Colonic mucosa (tissue), 4 donors: ENCODE measurements at places on chromosomes 12 and 14. TPM values are rescaled to one million over a fixed set of nuclear protein-coding genes. Genes with fewer than 3 reads are reported as not detected.

GRCh38 chr14:92436115-92436776 is 77.3 kb upstream of the RIN3 start:
- no peak for DNase-seq

DNA sequence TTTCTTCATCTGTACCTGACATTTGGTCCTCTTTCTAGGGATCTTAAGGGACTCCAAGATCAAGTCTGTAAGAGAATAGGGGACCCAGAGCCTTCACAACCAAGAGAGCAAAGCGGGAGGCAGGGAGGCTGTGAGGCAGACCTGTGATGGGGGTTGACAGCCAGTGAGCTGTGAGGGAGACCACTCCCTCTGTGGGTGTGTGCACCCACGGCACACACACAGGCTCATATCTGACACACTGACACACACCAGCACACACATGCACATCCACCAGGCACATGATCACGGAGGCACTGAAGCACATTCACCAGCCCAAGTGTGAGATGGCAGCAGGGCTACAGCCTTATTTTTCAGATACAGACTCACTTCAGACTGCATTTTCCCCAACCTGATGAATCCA is 55.2 kb downstream of the SPTB start:
- DNase-seq, result no peak

DNA sequence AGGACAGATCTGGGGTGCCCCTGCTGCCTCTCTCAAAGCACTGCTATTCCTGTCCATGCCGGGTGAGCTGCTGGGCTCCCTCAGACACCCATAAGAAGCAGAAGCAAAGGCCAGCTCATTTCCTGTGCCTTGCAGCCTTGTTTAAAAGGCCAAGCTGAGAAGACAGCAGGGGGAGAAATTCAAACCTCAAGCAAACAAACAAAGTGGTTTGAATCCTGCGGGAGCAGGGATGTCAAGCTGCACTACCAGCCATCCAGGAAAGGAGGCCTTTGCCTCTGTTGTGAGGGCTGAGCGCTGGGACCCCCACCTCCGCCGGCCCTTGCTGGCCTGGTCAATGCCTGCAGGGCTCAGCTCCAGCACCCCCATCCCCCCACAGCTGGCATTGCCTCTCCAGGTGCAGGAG is 176.5 kb downstream of the PIWIL1 start:
- DNase-seq, result no peak

DNA sequence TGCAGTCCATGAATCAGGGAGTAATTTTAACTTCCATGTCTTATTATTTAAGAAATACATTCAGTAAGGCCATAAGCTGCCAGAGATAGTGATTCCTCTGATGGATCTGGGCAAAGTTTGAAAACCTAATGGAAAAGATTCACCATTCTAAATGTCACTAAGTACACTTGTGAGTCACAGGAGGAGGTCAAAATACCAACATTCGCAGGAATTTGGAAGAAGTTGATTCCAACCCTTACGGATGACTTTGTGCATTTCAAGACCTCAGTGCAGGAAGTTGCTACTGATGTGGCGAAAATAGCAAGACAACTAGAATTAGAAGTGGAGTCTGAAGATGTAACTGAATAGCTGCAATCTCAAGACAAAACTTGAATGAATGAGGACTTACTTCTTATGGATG is 69.8 kb downstream of the OSBPL8 start:
- DNase-seq, result no peak

GRCh38 chr14:105214324-105214915 is 33.3 kb upstream of the NUDT14 start:
- no peak for DNase-seq

DNA sequence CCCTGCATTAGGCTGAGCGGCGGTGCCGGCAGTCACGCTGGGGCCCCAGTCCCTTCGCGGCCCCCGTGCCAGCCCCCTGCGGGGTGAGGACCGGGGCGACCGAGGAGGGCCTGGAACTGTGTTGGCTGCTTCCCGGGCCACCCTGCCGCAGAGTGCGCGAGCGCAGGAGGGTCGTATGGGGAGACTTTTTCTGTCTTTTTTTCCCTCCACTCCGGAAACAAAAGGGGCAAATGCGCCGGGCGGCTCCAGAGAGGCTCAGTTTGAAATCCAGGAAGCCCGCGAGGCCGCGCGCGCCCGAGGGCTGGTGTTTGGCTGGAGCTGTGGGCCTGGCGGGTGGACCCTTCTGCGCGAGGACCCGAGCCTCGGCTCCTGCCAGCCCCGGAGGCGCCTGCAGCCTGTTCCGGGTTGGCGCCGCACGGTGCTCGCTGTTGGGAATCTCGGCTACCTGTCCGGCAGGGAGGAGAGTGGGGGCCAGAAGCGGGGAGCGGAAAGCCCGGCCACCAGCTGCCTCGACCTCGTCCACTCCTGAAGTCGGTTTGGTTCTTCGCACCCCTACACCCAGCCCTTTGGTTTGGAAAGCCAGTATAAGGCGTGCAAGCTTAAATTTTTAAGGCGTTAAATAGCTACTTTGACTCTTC is 638 bp downstream of the PLEKHG3 start:
- DNase-seq, result peak; percentile 57

DNA sequence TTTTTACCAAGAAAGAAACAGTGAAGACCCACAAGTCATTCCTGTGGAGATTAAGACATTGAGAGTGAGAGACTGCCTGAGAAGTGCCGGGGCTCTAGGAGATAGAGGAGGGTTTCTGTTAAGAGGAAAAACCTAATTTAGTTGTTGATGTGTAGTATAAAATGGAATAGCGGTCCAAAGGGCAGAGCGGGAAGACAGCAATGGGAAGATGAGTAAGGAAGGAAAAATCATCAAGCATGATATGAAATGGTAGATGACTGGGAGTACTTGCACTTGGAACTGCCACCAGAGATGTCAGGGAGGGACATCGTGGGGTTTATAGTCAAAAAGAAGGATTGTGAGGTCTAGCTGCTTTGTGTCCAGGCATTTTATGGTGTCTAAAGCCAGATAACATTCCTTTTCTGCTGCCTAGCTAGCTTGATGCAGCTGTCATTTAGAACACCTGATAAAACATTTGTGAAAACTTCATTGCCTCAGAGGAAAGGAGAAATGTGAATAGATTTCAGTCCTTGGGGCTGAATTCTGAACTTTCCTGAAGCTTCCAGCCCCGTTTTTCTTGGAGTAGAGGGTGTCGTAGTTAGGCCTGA is 20.1 kb upstream of the PSEN1 start:
- no peak for DNase-seq

DNA sequence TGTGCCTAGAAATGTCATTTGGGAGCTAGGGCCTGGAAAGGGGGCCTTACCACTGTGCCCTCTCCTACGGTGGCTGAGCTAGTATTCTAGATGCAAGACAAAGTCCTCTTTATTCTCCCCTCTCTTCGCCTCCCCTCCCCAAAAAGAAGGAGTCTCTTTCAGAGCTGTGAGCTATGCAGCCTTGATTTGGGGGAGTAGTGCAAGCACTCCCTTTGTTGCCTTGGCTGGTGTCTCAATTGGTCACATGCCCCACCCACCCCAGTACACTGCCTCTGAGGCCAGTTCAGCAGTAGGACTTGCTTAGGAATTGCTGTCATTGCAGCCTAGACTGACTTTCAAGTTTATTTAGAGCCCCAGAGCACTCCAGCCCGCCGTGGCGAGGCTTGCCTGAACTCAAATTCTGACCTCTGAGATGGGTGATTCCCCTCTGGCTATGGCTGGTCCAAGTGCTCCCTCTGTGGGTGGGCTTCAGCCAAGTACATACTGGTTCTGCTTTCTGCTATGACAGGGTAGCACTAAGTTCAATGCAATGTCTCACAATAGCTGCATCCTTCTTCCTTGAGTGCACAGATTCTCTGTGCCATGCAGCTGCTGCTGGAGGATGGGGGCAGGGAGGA is 37.0 kb upstream of the FBXO33 start:
- DNase-seq, result no peak

DNA sequence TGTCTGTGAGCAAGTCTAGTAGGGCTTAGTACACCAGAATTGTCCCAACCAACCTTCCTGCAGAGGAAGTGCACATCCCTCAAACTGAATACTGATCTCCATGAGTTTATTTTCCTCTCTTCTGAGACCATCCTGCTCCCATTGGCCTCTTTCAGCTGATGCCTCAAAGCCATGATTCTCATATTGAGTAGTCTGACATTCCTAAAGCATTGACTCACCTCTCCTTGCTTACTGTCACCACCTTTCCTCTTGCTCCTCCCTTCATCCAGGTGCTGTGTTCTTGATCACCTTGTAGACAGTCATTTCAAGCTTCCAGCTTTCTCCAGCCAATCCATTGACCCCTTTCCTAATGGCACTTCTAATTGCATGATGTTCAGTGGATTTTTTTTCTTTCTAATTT is 583.7 kb upstream of the USP15 start:
- no peak for DNase-seq

GRCh38 chr12:46218322-46219095 is 50.3 kb downstream of the SLC38A1 start:
- peak; percentile 34 for DNase-seq

- no peak for DNase-seq
Observed at GRCh38 chr14:30971586-30971985, 53.9 kb upstream of the AP4S1 start.

GRCh38 chr12:130796985-130797686 is 41.9 kb downstream of the STX2 start:
- DNase-seq, result no peak

GRCh38 chr12:69024413-69024812 is 91.4 kb upstream of the CPM start:
- DNase-seq, result peak; percentile 84

DNA sequence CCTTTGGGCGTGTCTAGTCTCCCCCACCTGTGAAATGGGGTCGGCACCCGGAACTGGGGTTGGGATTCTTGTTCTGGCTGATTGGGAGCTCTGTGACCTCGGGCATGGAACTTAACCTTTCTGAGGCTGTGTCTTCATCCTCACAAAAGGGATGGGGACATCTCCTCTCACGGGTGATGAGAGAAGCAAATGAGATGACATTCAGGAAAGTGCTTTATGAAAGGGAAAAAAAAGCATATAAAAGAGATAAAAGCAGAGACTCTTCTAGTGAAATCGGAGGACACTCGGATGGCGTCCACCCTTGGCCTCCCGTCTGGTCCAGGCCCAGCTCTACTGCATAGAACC is 98.9 kb downstream of the LRRC74A start:
- no peak for DNase-seq

GRCh38 chr12:56229082-56229481 is 769 bp upstream of the SLC39A5 start:
- no peak for DNase-seq

DNA sequence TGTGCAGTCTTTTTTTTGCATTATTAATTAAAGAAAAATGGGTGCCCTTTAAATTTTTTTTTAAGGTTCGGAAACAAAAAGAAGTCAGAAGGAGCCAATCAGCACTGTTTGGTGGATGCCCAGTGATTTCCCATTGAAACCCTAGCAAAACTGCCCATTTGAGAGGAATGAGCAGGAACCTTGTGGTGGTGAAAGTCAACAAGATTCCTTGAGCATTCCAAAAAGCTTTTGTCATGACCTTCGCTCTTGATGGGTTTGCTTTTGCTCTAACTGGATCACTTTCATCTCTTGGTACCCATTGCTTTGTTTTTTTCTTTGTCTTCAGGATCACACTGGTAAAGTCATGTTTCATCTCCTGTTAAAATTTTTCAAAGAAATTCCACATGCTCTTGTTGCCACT is 54.1 kb downstream of the ADIPOR2 start:
- no peak for DNase-seq

- no peak for DNase-seq
Observed at GRCh38 chr12:112370199-112370598, 12.0 kb downstream of the HECTD4 start.

The KERA gene
- not detected for total RNA-seq

The ETFBKMT gene
- total RNA-seq, result 5.2 TPM

The BEGAIN gene
- total RNA-seq, result 0.99 TPM

The SLC38A1 gene
- total RNA-seq, result 117 TPM

The NDUFB1 gene
- 167 TPM for total RNA-seq

The CLEC6A gene
- total RNA-seq, result not detected

The MYO1H gene
- total RNA-seq, result 0.21 TPM
